Activated naive CD8-positive, alpha-beta T cell treated with anti-CD3 and anti-CD28 coated beads, Interleukin-2, amount 50 U/mL, for 24 hours (primary cell): ENCODE measurements at places on chromosomes 2 and 18.

DNA sequence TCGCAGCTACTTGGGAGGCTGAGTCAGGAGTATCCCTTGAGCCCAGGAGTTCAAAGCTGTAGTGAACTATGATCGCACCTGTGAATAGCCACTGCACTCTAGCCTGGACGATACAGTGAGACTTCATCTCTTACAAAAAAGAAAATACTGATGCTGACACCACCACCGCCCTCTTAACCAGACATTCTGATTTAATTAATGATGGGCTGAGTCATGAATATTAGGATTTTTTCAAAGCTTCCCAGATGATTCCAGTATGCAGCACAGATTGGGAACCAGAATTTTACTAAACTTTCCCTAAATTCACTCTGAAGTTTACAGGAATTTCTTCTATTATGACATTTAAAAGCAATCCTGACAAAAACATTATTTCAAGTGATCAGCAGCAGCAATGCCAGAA, 130.1 kb downstream of the ERBB4 start:
- H3K27ac ChIP-seq: no peak overlapping the region
- H3K4me3 ChIP-seq: no peak overlapping the region
- no peaks in the 10 kb centered on the region for H3K36me3 ChIP-seq
- no peaks in the 10 kb centered on the region for H3K27me3 ChIP-seq
- no peak for DNase-seq
- H3K4me1 ChIP-seq: no peaks in the 10 kb centered on the region

GRCh38 chr2:156346731-156347130, 14.2 kb upstream of the NR4A2 start:
- no peak for DNase-seq
- no peak overlapping the region for H3K4me3 ChIP-seq
- H3K27me3 ChIP-seq: no peaks in the 10 kb centered on the region
- H3K36me3 ChIP-seq: no peaks in the 10 kb centered on the region
- H3K4me1 ChIP-seq: peaks cover 37% of the 10 kb centered on the region

GRCh38 chr2:48912110-48912509, 156.6 kb upstream of the LHCGR start:
- no peak overlapping the region for H3K27ac ChIP-seq
- no peaks in the 10 kb centered on the region for H3K4me1 ChIP-seq

- peak; percentile 66 for DNase-seq
- peaks cover 63% of the 10 kb centered on the region for H3K4me1 ChIP-seq
- H3K27ac ChIP-seq: peak overlapping the region; percentile 98
- peak overlapping the region; percentile 83 for H3K4me3 ChIP-seq
- peaks cover 19% of the 10 kb centered on the region for H3K36me3 ChIP-seq
- H3K27me3 ChIP-seq: no peaks in the 10 kb centered on the region
Measured at GRCh38 chr2:218284106-218284811, 8.0 kb downstream of the TMBIM1 start.

- peak overlapping the region; percentile 59 for H3K27ac ChIP-seq
- peaks cover 87% of the 10 kb centered on the region for H3K4me1 ChIP-seq
- no peak for DNase-seq
- H3K36me3 ChIP-seq: peaks cover 7% of the 10 kb centered on the region
- H3K4me3 ChIP-seq: peak overlapping the region; percentile 44
Measured at GRCh38 chr2:144234542-144234871, 285.4 kb downstream of the ZEB2 start.

- no peaks in the 10 kb centered on the region for H3K36me3 ChIP-seq
- H3K27me3 ChIP-seq: peaks cover 2% of the 10 kb centered on the region
- no peak overlapping the region for H3K4me3 ChIP-seq
Measured at GRCh38 chr18:376311-376710, 108.5 kb upstream of the THOC1 start.
